ENCODE measurements at places on chromosomes 5 and 9.

- no peak for DNase-seq
Observed at GRCh38 chr5:145945620-145946111, 9.3 kb downstream of the SH3RF2 start.

GRCh38 chr9:18023332-18023731 is 444.5 kb downstream of the SH3GL2 start:
- no peak for DNase-seq

GRCh38 chr9:74887041-74887980 is at the start of gene TRPM6:
TRPM6 (minus strand) TSS chr9:74887921; CDS start chr9:74887856, 65 bp downstream.
- no peak for DNase-seq

DNA sequence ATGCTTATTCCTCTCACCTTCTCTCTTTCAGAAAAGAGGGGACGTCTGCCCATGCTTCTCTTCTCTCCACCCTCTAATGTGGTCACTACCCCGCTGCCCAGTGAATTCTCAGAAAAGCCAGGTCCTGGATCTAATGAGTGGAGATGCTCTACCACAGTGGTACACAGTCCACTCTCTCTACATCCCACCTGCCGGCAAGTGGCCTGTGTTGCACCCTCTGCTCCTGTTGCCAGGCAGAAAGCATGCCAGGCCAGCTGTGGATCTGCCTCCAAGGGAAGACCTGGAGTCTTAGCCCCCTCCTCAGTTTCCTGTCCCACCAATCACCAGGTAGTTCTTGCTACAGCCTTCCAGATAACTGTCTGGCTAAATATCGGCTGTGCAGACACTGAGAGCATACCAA is 71.2 kb upstream of the SPDL1 start:
- no peak for DNase-seq

- DNase-seq = no peak
Observed at GRCh38 chr5:141150993-141151325, 1.1 kb downstream of the PCDHB6 start.

DNA sequence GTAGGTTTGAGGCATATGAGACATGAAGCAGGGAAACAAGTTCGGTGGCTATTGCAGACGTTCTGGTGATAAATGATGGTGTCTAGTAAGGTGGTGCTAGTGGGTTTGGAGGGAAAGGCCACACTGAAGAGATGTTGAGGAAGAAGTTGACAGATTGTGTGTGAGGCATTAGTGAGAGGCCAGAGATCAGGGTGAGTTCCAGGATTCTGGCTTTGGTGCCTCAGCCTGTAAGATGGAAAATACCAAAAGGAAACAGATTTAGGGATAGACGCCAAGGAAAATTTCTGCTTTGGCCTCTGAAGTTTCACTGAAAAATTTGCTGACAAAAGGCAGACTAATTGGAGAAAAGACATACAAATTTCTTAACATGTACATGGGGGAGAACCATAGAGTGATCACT is 6.4 kb upstream of the PAIP1 start:
- DNase-seq = no peak

GRCh38 chr5:77550406-77550805 is 58.3 kb upstream of the WDR41 start:
- no peak for DNase-seq

DNA sequence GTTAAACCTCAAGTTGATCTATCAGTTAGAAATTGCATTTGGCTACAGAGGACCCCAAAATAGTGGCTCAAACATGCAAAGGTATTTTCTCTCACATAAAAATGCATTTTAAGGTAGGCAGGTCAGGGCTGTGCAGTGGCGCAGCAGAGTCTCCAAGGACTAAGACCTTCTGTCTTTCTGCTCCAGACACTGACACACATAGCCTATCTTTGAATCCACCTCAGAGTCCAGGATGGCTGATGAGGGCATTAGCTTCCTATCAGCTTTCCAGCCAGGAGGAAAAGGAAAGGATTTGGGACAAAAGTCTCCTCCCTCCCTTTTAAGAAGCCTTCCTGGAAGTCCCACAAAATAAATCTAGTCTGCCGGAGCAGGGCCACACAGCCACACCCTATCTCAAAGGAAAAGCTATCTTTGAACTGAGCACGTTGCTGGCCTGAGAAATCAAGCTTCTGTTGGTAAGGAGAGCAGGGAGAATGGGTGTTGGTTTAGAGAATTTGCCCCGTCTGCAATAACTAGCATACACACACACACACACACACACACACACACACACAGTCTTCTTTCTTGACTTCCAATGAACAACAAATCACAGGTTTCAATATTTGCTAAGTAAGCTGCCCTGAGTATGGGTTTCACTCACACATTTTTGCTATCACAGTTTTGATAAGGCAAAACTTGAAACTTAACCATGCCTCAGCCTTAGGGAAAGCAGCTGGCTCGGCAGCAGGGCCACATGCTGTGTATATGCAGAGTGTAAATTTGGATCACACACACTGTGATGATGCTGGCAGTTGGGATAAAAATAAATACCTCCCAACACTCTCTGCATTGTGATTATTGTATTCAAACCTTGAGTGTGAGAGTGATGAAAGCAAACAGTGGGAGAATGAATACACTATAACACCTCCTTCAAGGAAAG is 116.6 kb upstream of the MAP3K1 start:
- no peak for DNase-seq

GRCh38 chr5:120848883-120849282 is 384.8 kb downstream of the PRR16 start:
- DNase-seq = no peak

GRCh38 chr9:113599646-113600022 is 136.1 kb downstream of the RGS3 start:
- DNase-seq = no peak

DNA sequence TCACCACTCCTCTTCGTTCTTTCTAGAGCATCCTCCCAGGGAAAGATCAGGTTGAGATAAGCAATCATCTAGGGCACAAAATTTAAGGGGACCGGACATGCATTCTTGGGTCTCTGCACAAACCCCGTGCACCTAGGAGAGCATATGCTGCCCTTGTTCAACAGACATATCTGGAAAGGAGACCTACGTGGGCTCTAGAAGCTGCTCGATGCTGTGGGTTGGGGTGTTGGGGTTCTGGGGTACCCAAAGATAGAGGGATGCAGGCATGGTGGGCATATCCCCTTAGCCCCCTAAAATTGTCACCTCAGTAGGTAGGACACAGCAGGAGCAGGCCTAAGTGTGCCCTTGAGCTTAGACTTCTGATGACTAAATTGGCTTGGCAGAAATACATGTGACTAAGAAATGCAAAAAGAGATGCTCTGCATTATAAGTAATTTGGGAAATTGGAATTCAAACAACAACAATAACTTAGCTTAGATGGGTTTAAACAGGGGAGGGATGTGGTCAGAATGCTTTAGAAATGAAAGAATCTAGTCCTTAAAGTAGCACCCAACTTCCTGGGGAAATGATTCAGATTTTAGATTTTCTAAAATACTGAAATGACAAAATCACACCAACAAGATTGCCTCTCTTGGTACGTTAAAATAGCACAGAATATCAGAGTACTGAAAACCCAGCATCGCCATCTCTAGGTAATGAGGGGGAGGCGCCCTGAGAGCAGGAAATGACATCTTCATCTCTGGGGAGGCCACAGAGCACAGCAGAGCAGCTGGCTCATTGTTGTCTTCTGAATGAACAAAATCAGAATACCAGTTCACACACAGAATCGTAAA is 172.3 kb downstream of the GNA14 start:
- no peak for DNase-seq

DNA sequence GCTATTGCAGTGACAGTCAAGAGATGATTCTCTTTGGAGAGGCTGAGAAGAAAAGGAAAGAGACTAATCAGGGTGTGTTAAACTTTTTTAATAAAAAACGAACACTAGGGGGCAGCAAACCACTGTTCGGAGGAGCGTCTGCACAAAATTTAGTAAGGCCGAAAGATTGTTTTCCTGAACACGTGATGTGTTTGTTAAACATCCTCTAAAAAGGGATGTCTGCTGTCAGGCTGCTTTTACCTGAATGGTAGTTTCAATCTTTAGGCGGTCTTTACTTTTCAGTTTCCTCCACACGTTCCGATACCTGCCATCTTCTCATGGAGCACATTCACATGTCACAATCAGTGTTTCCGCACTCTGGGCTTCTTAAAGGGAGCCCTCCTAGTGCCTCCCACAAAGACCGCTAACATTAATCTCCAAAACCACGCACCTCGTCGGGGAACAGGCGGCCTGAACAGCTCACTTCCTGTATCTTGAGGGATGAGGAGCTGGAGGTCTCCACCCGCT is 125.2 kb downstream of the GPBP1 start:
- no peak for DNase-seq

GRCh38 chr5:94932259-94932658 is 313.8 kb downstream of the SLF1 start:
- DNase-seq = no peak

GRCh38 chr9:113631137-113631765 is 167.7 kb downstream of the RGS3 start:
- no peak for DNase-seq

GRCh38 chr5:177483994-177484901 is 10.8 kb upstream of the DBN1 start:
- DNase-seq = no peak

GRCh38 chr9:31574006-31574765 is 810.3 kb upstream of the ACO1 start:
- no peak for DNase-seq

DNA sequence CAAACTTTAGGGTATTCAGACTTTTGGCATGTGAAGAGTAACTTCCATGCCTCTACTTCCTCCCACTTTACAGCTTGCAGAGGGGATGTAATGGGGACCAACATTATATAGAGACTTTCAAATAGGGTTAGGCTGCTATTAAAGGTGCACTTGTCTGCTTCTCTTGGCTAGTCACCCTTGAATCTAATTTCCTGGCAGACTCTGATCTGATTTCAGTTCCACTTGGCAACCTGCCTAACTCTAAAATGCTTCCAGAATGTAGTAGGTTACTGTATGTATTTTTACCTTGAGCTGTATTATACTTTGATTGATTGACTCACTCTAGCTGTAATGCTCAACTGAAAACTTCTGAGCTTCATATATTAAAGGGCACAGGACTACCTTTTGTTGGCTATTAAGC is 693.4 kb downstream of the KCTD16 start:
- DNase-seq = no peak

DNA sequence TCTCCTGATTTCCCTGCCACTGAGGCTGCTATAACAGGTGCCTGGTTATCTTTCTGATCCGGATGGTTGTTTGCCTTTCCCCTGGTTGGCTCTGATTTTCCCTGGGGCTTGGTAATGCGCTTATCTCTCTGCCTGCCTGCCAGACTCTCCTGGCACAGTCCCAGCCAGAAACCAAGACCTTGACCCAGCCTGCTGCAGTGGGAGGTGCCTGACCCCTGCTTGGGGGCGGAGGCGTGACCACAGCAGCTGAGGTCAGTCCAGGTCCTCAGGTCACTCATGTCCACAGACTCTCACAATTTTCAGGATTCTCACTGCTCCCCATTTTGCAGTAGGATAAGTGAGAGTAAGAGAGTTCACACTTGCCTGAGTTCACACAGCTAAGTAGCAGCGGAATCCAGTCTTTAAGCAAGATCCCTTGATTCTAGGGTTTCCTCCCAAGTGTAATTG is 24.4 kb upstream of the SYNPO start:
- DNase-seq = no peak

DNA sequence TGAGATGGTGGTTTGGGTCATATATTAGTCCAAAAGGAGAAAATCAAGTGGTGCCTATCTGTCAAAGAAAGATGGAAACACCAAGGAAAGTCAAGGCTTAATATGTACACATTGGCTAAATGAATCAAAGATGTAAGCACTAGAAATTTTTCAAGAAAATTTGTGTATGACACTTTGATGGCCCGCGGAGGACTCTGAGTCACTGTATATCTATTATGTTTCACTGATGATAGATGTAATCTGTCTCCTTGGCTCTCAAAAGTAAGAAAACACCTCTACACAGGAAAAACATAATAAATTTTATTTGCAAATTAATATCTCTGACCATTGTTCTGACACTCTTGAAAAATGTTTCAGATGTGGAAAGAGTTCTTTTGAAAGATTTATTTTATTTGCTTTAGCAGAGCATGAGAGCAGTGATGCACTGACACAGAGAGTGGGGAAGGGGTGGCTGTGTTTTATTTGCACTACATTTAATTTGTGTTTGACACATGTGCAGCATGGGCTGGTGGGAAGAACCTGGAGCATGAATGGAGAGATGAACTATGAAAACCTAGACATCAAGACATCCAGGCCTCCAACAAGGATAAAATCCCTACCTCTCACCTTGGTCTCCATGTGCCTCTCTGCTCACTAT is 180.8 kb upstream of the GAS1 start:
- no peak for DNase-seq

- DNase-seq = no peak
Observed at GRCh38 chr5:176922817-176923216, 23.7 kb upstream of the HK3 start.

DNA sequence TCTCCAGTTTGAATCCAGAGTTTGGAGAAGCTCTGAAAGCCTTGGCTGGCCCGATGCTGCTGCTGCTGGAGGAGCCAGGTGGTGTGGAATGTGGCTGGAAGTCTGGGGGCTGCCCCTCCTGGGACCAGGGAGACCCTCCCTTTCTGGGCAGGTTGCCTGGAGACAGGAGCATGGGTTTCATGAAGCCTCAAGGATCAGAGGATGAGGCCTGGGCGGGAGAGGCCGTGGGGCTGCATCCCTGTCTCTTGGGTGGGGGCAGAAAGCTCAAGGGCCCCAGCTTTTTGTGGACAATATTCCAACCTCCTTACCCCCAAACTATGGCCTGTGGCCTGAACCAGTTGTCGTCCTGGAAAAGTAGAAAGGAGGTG is 10.1 kb downstream of the FGF18 start:
- no peak for DNase-seq

All from activated naive CD8-positive, alpha-beta T cell treated with anti-CD3 and anti-CD28 coated beads, Interleukin-2, amount 50 U/mL, for 16 hours (primary cell).